ENCODE measurements at places on chromosomes 1 and 21.

GRCh38 chr1:192357924-192358323, 41.1 kb downstream of the RGS21 start:
- DNase-seq = no peak

- DNase-seq = no peak
Observed at GRCh38 chr1:48676822-48677221, 99.9 kb downstream of the BEND5 start.

GRCh38 chr1:38605063-38605462, 254.5 kb downstream of the RRAGC start:
- DNase-seq = no peak

GRCh38 chr1:24754229-24754628, 9.0 kb downstream of the CLIC4 start:
- no peak for DNase-seq

- DNase-seq = no peak
Observed at GRCh38 chr1:30184393-30185141, 538.8 kb downstream of the MATN1 start.

- DNase-seq = no peak
Observed at GRCh38 chr1:54846301-54846700, 40.7 kb downstream of the DHCR24 start.

- DNase-seq = no peak
Observed at GRCh38 chr1:8523666-8524206, 205.8 kb downstream of the SLC45A1 start.

- DNase-seq = no peak
Observed at GRCh38 chr1:167278497-167278896, 57.8 kb downstream of the POU2F1 start.

GRCh38 chr1:93874025-93874651, 4.9 kb downstream of the DNTTIP2 start:
- DNase-seq = no peak

DNA sequence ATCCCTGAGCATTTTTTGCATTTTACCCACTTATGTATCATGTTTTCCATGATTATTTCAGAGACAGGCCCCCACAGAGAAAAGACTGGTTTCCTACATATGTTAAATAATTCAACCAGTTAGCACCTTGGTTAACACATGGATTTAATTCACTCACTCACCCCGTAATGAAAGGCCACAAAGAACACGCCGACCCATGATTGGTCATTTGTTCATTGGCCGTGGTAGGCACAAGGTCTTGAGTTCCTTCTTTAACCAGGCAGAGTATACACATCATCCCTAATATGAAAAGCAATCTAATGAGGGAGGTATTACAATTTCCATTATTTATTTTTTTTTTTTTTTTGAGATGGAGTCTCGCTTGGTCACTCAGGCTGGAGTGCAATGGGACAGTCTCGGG, 50.6 kb downstream of the RPS6KA1 start:
- no peak for DNase-seq

DNA sequence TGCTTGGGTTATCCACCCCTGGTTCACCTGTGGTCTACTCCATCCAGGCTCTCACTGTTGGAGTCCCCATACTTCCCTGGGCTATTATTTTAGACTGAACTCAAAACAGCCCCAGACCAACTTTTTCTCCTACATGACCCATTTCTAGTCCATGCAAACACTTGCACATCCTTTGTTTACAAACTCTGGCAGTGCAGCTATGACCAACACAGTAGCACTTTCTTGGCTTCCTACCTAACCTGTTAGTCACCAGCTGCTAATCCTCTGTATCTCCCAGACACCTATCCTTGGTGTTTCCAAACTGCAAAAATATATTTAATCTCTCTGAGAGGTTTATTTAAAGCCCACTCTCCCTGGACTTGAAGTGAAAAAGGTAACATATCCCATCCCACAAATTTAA, 90.8 kb downstream of the DDAH1 start:
- no peak for DNase-seq

GRCh38 chr1:207497941-207498340, 2.0 kb downstream of the CR1 start:
- DNase-seq = no peak

- DNase-seq = no peak
Observed at GRCh38 chr1:54070171-54070837, 16.9 kb downstream of the TCEANC2 start.
